ENCODE measurements at places on chromosomes 4 and X.

DNA sequence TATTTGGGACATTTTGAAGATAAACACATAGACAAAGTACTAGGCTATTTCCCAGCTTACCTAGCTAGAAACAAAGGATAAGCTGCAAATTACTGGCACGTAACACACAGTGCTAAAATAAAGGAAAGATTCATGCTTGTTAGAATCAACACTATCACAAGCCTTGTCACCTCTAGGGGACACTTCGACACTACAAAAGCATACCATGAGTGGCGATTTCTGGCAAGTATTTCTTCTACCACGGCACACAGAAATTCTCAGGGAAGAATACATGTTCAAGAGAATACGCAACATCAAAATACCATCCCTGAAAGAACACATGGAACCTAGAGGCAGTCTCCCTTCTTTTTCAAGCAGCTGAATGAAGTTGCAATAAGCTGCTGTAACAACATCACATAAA is 5.1 kb downstream of the MECP2 start:
- DNase-seq: no peak

DNA sequence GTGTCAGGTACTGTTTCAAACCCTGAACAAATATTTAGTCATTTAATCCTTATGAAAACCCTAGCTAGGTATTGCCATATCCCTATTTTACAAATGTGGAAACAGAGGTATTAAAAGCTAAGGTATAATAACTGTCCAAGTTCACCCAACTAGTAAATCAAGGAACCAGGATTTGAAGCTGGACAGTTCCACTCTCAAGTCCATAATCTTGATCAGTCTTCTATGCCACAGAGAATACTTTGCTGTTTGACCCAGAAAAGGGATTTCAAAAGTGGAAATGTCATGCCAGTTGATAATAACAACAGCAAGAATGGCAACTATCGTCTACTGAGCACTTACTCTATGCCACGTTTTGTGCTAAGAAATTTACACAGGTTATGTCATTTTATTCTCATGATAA is 90.4 kb upstream of the KIT start:
- DNase-seq: no peak

DNA sequence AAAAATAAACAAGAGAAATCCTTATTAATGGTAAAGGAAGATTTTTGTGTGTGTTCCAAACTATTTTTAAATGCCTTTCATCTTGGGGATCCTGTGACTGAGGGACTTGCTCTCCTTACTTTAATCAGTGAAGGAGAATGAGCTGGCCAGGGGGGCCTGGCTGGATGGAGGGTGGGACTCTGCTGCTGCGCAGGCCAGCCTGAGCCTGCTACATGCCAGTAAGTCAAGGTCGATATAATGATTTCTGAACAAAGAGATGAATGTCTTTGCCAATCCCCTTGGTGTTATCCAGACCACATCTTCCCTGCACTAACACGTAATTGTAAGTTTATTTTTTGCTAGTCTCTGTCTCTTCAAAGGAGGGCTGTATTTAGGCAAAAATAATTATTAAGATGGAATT is 1679.2 kb upstream of the TENM3 start:
- no peak for DNase-seq

DNA sequence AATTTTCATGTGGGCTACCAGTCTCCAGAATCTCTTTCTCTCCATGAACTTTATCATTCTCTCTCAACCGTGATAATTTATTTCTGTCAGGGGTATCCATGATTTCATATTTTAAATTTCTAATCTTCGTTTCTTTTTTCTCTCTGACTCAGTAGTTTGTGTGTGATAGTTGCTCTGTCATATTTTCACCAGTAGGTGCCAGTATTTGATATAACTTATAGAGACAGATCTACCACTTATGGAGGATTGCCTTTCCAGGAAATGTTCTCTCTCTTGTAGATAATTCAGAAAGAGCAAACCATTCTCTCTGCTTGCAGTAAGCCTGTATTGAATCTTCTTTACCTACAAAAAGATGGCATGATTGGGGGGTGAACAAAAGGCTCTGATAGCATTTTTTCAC is 79.3 kb upstream of the DYNLT3 start:
- no peak for DNase-seq
